ENCODE measurements at places on chromosomes 4 and X. TPM values are rescaled to one million over a fixed set of nuclear protein-coding genes. Genes with fewer than 3 reads are reported as not detected.

The MAPK10 gene
- polyA plus RNA-seq, result 3.6 TPM

The AMBN gene
- not detected for polyA plus RNA-seq

DNA sequence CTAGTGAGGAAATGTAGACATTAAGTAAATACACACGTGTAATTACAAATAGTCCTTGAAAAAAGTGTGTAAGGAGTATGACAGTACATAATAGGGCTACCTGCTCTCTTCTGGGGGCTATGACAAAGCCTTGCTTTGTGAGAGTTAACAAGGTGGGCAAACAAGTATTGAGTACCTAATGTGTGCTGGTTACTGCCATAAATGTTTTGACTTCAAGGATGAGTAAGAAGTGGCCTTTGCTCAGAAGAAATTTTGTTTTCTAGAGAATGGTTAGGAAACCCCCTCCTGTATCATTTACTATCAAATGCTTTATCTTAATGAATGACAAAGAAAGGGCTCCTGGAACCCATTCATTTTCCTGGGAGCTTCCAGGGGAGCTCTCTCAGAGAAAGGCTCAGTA is 167.0 kb upstream of the CASK start:
- no peak for DNase-seq

DNA sequence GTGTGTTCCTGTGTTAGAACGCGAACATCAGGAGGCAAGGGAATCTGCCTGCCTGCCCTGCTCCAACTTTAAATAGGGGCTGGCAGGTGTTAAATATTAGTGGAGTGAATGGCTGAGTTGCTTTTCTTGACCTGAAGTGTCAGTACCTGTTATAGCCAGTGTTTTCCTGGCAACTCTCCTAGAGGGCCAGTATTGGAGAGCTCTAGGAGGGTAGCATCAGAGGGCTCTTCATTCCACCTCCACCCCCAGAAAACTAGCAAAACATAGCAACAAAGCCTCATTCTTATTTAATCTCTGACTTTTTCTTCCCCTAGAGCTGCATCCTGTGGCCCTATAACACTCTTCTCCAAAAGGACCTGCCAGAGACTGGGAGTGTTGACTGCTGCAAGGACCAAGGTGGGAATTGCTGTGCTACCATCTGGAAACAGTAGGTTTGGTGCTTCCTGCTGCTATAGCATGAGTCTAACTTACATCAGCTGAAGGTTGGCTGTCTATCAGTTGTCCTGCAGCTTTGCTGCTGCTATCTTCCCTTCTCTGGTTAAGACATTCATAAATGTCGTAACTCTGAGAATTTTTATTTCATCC is 33.5 kb downstream of the SGMS2 start:
- no peak for DNase-seq

The RNF150 gene
- polyA plus RNA-seq, result 0.60 TPM

GRCh38 chr4:157170321-157170720 is 50.2 kb upstream of the GRIA2 start:
- DNase-seq, result no peak

The RPL10 gene
- 8,094 TPM for polyA plus RNA-seq

DNA sequence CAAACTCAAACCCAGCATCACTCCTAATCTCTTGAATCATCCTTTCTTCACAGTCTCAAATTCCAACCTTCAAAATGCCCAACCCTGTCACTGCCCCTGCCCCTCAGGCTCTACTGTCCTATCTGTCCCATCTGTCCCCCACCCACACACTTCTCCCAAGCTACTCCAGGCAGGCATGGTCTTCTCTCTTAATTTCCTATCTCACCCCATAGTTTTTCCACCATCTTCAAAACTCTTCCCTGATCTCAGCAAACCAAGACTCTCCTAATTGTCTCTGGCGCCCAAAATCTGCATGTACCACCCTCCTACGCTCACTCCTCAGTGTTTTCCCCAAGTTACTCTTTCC is 644 bp downstream of the LAMP2 start:
- no peak for DNase-seq

DNA sequence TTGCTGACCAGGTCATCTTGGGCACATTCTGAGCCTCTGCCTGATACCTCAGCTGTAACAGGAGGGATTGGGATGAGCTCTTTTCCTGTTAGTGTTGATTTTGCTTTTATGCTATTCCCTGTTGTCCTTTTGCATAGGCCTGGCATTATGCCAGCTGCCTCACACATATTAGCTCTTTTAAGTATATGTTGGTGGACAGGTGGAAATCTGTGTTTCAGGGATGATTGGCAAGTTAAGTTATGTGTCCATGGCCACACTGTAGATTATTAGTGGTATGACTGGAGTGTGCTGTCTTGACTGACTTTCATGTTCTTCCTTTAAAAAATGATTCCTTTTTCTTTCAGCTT is 28.9 kb downstream of the NSD2 start:
- DNase-seq, result peak; percentile 21

DNA sequence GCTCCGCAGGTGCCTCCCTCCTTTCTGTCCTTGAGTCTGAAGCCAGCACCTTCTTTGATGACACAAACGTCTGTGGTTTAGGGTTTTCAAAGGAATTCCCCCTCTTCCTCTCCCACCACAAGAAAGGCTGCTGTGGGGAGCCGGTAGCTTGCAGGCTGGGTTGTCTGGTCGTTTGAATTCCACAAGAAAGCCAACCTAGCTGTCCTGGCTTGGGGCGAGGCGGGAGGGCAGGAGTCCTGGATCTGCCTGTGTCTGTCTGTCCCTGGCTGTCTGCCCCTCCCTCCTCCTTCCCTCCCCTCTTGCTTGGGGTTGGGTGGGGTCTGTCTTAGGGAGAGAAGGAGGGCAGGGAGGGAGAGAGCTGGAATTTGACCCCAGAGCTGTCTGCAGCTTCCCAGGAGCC is 56.3 kb downstream of the SHROOM2 start:
- DNase-seq, result no peak

DNA sequence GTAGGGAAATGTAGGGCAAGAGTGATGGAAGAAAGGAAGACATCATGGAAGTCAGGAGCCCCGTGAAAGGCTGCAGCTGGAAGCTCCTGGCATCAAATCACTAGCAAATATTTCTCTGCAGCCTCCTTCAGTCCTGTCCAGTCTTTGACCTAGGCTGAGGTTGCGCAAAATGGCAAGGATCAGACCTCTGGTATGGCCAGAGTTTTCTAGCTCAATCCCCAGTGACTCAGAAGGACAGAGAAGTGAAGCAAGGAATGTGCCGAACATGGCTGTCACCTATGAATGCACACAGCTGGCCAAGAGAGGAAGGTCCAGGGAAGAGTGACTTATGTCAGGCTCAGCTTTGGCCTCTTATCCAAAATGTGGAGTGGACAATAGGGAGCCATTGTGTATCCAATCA is 71.1 kb upstream of the PHOX2B start:
- DNase-seq, result no peak

DNA sequence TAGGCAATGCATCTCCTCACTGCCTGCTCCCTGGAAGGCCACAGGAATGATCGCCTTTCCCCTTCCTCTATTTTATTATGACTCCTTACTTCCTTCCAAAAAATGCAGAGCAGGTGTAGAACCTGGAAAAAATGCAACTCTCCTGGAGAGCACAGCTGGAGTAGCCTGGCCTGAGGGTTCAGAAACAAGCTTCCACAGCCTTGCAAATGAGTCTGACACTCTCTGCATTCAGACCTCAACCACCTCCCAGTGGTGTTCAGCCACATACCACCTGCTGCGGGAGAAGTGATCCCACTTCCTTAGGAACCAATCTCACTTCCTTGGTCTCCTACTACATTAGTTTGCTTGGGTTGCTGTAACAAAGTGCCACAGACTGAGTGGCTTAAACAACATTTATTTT is 368.1 kb upstream of the NOCT start:
- no peak for DNase-seq

GRCh38 chr4:126794363-126794762 is 838.4 kb upstream of the INTU start:
- no peak for DNase-seq

DNA sequence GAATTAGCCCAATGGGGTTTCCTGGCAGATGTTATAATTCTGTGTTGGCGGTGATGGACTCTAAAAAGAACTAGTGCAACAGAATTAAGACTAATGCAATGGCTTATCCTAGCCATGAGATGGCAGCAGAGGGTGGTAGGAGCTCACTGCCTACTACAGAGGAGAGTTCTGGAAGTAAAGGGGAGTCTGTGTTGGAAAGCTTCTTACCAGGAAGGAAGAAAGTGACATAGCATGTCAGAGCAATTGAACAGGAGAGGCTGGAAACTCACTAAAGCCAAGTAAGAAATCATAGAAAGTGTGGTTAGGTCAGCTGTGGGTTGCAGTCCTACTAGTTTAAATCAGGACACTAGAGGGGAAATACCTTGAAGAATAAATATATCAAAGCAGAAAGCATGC is 6.3 kb upstream of the TRPC5OS start:
- DNase-seq, result no peak

DNA sequence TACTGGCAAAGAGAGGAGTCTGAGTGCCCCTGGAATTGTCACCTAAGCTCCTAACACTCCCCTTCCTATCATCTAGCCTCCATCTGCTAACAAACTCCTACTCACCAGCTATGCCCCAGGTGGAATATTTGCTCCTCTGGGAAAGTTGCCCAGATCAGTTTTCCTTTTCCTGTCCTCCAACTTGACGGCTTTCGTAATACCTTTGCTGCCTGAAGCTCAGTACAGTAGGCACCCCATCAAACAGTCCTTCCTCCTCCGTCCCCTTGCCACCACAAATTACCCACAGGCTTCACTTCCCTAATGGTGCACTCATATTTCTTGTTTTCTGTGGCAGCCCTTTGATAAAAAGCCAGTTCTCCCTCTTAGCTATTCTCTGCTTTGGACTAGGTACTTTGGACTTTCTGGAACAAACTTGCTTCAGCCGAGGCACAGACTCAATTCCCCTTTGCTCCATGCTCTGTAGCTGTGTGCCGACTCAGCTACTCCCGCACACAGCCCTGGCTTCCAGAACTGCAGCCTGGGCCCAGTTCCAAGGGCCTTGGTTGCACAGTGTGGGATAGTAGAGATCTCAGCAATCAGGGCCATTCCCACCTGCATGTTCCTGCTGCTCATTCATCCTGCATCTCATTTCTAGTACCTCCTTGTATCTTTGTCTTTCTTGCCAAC is 605.1 kb downstream of the BCOR start:
- no peak for DNase-seq

- no peak for DNase-seq
Observed at GRCh38 chrX:63471004-63471403, 119.9 kb upstream of the SPIN4 start.

DNA sequence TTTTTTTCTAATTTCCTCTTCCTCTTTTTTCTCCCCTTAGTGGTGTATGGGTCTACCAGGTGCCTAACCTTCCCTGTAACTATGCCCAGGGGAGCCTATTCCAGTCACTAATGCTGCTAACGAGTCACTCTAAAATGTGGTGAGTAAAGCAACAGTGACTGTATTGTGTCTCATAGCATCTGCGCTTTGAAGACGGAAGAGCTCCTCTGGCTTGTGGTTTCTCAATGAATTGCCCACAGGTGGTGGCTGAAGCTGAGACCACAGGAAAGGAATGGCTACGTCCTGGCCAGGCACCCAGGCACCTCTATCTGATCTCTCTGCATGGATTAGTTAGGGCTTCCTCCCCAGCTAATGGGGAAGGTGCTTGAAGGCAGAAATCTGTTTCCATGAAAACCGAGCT is 763.5 kb upstream of the FRG1 start:
- no peak for DNase-seq

DNA sequence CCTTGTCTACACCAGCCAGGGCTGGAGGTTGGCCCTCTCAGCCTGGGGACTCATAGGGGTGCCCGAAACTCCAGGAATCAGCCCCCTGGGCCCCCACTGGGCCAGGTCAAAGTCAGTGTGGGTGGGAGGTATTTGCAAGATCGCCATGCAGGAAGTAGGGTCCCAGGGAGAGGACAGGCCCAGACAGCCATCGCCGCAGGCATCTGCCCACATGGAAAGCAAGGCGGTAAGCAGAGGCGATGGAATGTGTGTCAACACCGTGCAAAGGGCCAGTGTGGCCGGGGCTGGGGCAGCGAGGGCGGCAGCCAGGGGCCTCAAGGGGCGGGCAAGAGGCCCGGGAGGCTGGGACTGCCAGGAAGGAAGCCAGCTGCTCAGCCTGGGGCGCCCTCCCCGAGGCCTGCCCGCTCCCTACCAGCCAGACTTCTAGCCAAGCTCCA is 19.3 kb upstream of the DUSP9 start:
- peak; percentile 56 for DNase-seq

DNA sequence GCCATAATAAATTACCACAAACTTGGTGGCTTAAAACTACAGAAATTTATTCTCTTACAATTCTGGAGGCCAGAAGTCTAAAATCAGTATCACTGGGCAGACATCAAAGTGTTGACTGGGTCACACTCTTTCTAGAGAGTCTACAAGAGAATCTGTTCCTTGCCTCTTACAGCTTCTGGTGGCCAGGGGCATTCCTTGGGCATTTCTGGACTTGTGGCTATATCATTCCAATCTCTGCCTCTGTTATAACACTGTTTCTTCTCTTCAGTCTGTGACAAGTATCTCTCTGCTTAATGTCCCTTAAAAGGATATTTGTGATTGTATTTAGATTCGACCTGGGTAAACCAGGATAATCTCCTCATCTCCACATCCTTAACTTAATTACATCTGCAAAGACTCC is 207.3 kb upstream of the DCAF8L1 start:
- DNase-seq, result no peak

The G3BP2 gene
- 60.7 TPM for polyA plus RNA-seq

DNA sequence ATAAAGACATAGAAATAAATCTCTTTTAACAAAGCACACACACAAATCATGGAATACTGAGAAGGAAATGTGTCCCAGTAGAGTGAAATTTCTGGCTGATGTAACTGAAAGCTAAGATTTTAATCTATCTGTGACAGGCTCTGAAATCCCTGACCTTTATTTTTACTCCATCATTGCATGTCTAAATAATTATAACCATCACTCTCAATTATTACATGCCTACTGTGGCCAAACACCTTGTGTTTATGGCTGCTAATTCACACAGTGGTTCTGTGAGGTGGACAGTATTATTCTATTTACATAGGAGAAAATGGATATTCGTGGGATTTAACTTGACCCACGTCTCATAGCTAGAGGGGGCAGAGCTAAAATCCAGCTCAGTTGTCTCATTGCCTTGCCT is 438.1 kb downstream of the TLL1 start:
- no peak for DNase-seq

- DNase-seq, result peak; percentile 7
Observed at GRCh38 chrX:72048510-72049455, 82.9 kb downstream of the RTL5 start.

- peak; percentile 53 for DNase-seq
Observed at GRCh38 chr4:6767748-6768538, 14.6 kb upstream of the KIAA0232 start.

- no peak for DNase-seq
Observed at GRCh38 chr4:10186228-10187214, 69.9 kb upstream of the WDR1 start.

DNA sequence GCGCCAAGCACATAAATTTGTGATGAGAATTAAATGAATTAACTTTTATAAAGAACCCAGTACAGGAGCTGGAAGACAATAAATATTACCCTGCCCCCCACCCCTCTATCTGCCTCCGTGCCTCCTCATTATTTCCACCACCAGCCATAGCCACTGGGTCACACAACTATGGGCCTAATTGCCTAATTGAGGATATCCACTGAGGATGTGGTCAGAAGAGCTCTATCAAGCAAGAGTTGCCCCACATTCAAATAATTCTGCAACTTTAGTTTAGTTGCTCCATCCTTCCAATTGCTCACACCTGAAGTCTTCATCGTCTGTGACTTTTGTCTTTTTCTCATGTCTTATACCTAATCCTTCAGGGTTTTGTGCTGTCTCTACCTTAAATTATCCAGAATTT is 9.5 kb upstream of the CXCL8 start:
- DNase-seq, result no peak

- DNase-seq, result no peak
Observed at GRCh38 chr4:66182636-66183035, 512.3 kb upstream of the EPHA5 start.

Data from sigmoid colon (tissue), 7 donors.